ENCODE measurements at places on chromosomes 13 and 19.

DNA sequence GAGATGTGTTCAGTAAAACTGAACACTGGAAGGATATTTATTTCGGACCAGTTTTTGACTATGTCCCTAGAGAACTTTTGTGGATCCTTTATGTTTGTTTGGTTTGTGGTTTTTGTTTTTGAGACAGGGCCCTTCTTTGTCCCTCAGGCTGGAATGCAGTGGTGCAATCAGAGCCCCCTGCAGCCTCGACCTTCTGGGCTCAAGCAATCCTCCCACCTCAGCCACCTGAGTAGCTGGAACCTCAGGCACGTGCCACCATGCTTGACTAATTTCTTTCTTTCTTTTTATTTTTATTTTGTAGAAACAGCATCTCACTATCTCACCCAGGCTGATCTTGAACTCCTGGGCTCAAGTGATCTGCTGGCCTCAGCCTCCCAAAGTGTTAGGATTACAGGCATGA lies 955 bp upstream of the ZNF709 start:
- no peak for DNase-seq

- no peak for DNase-seq
These were observed 6.7 kb downstream of the KCNJ14 start for GRCh38 chr19:48461982-48462655.

DNA sequence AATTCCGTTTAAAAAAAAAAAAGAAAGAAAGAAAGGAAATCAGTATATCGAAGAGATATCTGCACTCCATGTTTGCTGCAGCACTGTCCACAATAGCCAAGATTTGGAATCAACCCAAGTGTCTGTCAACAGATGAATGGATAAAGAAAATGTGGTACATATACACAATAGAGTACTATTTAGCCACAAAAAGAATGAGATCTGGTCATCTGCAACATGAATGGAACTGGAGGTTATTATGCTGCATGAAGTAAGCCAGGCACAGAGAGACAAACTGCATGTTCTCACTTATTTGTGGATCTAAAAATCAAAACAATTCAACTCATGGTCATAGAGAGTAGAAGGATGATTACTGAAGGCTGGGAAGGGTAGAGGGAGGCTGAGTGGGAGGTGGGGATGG lies 16.3 kb downstream of the ZNF565 start:
- no peak for DNase-seq

GRCh38 chr13:45602183-45603170 lies 13.1 kb downstream of the ERICH6B start:
- DNase-seq = no peak

DNA sequence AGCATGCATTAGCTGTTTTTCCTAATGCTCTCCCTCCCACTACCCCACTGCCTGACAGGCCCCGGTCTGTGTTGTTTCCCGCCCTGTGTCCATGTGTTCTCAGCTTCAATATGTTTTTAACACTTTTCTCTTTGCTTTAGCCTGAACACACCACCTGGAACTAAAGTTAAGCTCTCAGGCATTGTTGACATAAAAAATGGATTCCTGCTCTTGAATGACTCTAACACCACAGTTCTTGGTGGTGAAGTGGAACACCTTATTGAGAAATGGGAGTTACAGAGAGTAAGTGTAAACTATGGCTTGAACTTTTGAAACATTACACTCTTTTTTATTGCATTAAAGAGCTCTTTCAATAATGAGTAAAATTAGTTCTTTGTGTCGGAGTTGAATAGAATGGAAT lies 70.1 kb downstream of the TDRD3 start:
- no peak for DNase-seq

- DNase-seq = peak; percentile 67
These were observed 5.3 kb upstream of the HCN2 start for GRCh38 chr19:584240-585001.

DNA sequence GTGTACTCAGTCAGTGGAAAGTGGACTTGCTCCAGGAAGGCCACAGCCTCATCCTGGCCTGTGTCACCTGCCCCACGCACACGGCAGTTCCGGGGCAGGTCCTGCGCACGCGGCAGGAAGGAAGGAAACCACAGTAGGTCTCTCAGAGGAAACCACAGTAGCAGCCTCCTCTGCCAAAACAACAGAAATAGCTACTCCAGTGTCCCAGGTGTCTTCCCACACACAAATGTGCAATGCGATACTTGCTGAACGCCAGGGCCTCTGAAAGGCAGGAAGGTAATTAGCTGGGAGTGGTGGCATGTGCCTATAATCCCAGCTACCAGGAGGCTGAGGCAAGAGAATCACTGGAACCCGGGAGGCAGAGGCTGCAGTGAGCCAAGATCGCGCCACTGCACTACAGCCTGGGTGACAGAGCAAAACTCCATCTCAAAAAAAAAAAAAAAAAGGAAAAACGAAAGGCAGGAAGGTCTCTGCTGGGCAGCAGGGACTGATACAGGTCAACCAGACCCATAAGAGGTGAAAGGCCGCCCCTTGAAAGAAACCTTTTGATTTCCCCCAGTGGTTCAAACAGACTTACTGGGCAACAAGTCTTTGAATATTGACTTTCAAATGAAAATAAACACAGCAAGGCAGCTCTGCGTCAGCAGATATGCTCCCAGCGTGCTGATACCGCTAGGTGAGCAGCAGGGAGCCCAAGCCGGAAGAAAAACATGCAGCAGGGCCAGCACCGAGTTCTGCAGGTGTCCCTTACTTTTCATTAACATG lies 49.5 kb downstream of the CRYL1 start:
- DNase-seq = peak; percentile 57

DNA sequence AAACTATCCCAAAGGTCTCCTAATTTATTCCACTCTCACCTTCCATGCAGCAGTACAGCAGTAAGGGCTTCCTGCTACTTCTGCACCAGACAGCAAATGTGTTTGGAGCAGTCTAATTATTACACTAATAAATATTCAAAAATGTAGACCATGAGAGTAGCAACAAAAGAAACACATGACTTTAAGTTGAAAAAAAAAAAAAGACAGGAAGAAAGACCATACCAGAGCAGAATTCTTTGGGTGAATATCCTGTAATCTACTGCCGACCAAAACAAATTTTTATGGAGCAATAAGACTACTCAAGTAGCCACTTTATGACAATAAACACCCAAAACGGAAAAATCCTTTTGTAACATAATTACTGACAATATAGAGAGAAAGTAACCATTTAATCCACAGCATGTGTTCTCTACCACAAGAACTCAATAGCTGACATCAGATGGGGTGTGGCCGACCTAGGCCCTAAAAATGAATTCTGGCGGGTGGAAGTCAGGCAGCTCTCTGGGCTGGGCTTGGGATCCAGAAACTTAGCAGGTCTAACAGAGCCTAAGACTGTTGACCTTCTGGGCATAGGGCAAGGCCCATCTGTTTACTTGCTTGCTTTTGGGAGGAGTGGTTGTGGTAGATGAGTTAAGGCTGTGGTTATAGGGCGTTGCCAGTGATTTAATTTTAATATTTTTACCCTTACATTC lies 4.6 kb downstream of the KLF12 start:
- no peak for DNase-seq

- no peak for DNase-seq
These were observed 8.4 kb downstream of the PPP1R14A start for GRCh38 chr19:38247734-38248268.

DNA sequence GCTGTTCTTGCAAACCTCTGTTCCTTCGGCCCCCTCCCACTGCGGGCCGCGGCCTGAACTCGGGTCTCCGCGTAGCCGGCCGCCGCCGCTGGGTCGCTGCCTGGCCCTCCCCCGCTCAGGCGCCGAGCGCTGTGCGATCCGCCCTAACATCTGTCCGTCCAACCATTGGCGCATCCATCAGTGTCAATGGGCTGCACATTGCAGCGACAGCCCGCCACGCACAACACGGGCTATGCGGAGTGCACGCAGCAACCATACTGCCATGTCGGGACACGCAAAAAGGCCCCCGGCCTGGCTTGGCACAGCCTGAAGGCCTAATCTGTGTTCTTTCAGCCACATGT lies 2.6 kb upstream of the TSHZ3 start:
- DNase-seq = no peak

DNA sequence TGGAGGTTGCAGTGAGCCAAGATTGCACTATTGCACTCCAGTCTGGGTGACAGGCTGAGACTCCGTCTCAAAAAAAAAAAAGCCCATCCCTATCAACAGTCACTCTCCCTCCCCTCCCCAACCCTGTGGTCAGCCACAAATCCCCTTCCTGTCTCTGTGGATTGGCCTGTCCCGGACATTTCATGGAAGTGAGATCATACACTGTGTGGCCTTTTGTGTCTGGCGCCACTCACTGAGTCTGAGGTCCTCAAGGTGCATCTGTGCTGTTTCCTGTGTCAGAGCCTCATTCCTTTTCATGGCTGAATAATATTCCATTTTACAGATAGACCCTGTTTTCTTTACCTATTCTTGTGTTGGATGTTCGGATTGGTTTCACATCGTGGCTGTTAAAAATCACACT lies 149.5 kb downstream of the PTPRS start:
- no peak for DNase-seq

DNA sequence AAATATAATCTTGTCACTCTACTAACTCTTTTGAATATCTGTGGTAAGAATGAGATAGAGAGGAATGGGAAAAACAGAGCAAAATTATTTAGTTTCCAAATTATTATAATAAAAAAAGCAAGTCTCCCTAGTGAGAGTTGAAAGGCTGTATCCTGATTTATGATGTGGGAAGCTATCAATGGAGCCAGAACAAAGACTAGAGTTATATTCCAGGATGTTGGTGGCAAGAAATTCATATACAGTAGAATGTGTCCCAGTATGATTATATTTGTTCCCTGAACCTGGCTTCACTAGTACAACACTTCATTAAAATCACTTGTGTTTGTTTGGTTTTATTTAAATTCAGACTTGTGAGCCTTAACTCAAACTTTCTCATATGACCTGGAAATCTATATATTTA lies 630.3 kb downstream of the GPC5 start:
- DNase-seq = no peak

DNA sequence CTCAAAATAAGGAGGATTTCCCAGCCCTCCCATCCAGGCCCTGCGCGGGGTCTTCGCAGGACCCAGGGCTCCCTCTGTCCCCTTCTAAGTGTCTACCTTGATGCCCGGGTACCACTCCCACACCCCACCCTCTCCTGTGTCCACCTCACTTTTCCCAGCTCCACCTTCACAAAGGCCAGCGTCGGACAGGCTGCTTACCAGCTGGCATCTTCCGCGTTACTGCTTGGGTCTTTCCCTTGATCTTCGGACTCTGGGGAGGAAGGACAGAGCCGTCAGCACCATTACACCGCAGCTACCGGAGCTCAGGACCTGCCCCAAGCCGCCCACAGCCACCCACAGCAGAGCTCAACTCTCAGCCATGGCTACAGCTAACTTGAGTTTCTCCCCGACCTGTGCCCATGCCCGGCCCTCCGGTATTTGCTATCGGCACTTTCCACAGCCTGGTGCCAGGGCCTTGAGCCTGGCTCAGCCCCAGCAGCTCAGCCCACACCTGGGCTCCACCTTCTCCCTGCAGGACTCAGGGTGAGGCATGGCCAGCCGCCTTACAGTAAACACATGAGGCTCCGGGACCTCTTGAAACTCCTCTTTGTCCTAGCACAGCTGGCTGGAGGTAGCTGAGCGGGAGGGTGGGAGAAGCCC lies 3.8 kb downstream of the C13orf46 start:
- DNase-seq = no peak

DNA sequence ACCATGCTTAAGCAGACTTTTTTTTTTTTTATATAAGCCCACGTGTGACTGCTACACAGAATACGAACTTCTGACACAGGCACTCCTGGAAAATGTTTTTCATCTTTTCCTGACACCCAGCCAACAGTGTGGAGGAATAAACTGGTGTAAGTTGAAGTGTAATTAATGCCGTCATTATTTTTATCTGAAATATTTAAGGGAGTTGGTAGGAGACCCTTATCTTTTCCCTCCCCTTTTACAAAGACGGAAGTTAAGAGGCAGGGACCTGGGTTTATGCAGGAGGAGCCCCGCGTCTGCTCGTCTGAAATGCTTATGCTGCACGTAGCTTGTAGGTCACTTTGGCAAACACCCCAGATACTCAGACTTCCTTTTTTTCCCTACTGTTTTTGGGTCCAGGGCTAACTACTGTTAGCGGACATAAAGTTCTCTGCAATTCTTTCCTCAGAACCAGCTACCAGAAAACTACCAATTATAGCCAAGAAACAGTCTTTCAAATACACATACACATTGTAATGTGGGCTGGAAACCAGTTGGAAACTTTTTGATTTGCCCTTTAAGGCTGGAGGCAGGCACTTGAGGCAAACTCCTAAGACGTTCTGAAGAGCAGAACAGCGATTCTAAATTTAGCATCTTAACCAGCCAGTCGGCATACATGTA lies 50.8 kb downstream of the EFNB2 start:
- no peak for DNase-seq

DNA sequence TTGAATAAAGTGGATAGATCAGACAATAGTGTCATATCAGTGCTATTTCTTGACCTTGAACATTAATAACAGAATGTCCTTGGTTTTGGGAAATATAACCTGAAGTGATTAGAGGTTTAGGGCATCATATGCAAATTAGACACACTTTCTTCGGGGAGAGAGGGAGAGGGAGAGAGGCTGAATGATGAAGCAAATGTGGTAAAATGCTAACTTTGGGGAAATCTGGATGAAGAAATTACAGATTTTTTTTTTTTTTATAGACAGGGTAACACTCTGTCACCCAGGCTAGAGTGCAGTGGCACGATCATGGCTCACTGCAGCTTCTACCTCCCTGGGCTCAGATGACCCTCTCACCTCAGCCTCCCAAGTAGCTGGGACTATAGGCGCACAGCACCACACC lies 3.9 kb upstream of the NCR1 start:
- no peak for DNase-seq

DNA sequence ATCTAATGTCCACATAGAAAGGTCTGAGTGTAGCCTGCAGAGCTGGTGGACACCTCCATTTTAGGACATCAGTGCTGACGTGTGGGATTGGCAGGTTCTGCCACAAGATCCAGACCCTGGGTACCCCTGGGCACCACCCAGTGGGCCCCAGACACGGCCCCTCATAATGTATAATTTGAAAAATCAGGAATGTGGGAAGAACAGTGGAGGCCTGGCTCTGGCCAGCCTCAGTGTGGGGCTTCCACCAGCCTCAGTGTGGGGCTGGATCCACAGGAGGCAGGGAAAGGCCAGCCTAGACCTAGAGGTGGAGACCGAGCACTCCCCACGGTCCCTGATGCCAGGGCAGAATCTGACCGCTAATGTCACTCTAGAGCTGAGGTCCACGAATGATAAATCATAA lies 150.7 kb upstream of the SOX1 start:
- no peak for DNase-seq
